H1 (cell line): ENCODE measurements at places on chromosomes 5 and 9. TPM values are rescaled to one million over a fixed set of nuclear protein-coding genes. Genes with fewer than 3 reads are reported as not detected.

The TESK1 gene
- 13.9 and 17.5 TPM in 2 replicates for total RNA-seq

The HRCT1 gene
- total RNA-seq, result not detected in 2 replicates

The INSL6 gene
- not detected in 2 replicates for total RNA-seq

The RNF208 gene
- total RNA-seq, result 7.7 and 8.9 TPM in 2 replicates

The LCN15 gene
- 0.47 and 0.61 TPM in 2 replicates for total RNA-seq

The SOX30 gene
- total RNA-seq, result not detected in 2 replicates

The GAPT gene
- not detected in 2 replicates for total RNA-seq

The EFNA5 gene
- total RNA-seq, result 17.6 and 21.8 TPM in 2 replicates

The TAS2R1 gene
- not detected in 2 replicates for total RNA-seq

The SLC6A7 gene
- total RNA-seq, result 0.07 TPM in 1 of 2 replicates, not detected in the other

The PAEP gene
- not detected in 2 replicates for total RNA-seq

The STPG3 gene
- total RNA-seq, result not detected in 2 replicates

The BASP1 gene
- total RNA-seq, result 95.2 and 97.7 TPM in 2 replicates

DNA sequence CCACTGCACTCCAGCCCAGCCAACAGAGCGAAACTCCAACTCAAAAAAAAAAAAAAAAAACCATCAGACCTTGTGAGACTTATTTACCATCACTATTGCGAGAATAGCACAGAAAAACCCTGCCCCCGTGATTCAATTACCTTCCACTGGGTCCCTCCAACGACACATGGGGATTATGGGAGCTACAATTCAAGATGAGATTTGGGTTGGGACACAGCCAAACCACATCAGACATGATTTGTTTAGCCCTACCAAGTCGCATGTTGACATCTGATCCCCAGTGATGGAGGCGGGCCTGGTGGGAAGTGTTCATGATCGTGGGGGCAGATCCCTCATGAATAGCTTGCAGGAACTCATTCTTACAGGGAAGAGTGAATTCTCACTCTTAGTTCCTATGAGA is 26.6 kb downstream of the MYO10 start:
- no peak for DNase-seq

- no peak for DNase-seq
Observed at GRCh38 chr9:76181781-76182180, 212.4 kb downstream of the RFK start.

DNA sequence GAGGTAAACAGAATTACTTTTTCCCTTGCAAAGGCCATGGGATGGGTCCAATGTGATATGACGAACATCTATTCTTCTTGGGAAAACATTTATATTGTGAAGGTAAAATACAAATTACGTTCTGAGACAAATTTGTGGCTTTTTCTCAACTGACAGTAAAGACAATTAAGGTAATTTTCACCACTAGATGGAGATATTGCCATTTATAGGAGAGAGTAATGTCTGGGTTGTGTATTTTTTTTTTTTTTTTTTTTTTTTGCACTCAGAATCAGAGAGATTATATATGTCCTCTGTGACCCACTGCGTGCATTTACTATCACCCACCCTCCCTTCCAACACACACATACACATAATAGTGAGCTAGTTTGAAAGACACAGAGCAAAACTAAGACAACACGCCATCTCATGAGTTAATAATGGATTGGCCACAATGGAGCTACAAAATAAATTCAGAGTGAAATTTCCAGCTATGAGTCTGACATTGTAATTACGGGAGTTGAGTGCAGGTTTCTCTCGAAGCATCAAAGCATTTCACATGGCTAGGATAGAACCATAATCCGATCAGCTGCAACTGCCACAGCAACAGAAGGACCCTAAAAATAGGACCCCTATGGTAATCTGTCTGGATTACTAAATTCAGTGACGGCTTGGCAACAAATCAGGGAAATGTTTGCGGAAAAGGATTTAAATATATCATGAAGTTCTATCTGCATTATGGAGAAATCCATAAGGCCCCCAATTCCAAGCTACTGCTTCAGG is 49.2 kb downstream of the ANXA1 start:
- DNase-seq, result no peak

DNA sequence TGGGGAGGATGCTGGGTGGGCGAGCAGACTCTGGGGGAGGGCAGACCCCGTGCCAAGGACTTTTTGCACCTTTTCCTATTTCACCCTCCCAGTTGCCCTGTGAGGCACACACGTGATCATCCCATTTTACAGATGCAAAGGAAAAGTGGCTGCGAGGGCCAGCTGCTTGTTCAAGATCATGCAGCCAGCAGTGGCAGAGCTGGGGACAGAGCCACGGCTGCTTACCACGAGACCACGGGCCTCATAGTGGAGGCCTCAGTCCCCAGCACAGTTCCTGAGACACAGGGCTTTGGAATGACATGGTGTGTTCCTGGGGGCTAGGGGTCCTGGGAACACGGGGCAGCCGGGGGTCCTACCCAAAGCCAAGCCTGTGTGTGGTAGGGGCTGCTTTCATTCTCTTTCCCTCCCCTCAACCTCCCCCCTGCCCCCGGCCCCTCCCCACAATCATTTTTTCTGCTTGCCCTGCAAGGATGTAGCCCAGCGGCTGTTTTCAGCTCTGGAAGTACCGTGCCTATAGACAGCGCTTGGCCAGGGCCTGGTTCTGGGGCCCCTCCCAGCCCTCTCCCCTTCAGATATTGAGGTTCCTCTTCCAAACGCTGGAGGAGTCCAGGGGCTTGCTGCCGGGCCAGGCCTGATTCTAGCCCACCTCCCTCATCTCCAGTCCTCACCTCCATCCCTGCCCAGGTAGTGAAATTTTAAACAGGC is 58.5 kb upstream of the IER5L start:
- DNase-seq, result no peak

GRCh38 chr5:119105971-119106370 is 35.1 kb downstream of the DMXL1 start:
- no peak for DNase-seq

- DNase-seq, result no peak
Observed at GRCh38 chr9:18474783-18475182, 830 bp downstream of the ADAMTSL1 start.

- no peak for DNase-seq
Observed at GRCh38 chr9:128732576-128732975, 8.6 kb upstream of the ZDHHC12 start.

DNA sequence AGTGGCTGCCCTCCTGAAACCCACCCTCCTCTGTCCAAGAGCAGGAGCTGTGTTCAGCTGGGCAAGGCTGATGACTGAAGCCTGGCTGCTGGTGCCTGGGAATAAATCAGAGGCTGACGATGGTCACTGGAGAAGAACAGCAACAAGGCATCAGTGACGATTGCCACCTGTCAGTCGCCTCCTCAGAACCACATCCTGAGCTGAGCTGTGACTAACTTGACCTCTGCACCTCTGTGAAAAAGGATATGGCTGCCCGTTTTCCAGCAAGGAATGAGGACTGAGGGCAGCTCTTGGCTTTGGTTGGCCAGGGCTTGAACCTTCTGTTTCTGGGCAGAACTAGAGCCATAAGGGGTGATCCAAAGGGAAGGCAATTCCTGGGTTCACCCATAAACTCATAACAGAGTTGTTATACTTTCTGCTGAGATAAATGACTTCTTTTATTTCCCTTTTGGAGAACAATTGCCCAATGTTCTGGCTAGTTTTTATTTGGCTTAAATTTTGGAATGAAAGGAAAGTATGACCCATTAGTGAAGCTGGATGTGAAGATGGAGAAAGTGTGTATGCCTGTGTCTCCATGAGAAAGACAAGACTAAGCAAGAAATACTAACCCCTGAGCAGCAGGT is 40.1 kb downstream of the TRIP13 start:
- no peak for DNase-seq

- no peak for DNase-seq
Observed at GRCh38 chr9:33350310-33350709, 52.1 kb downstream of the AQP7 start.

- DNase-seq, result no peak
Observed at GRCh38 chr5:98934546-98934945, 5.7 kb upstream of the CHD1 start.

- DNase-seq, result no peak
Observed at GRCh38 chr5:123530728-123531127, 18.8 kb downstream of the CSNK1G3 start.

- no peak for DNase-seq
Observed at GRCh38 chr5:139381837-139382761, 998 bp downstream of the SLC23A1 start.

- no peak for DNase-seq
Observed at GRCh38 chr5:146111409-146111808, 6.0 kb upstream of the PLAC8L1 start.

DNA sequence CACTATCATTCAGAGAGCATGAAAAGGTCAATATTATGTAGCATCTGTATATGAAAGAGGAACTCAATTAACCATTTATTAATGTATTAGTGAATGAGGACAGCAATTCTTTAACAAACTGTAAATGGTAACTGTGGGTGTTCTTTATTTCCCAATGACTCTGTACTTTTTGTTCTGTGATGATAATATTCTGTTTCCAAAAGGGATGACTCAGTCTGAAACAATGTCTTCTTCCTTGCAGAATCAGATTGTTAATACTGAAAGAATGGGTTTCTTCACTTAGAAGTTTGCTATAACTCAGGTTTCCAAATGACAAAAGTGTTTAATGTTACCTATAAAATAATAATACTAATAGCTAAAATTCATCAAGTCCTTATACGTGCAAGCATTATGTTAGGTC is 1518.7 kb upstream of the WWC1 start:
- DNase-seq, result no peak

DNA sequence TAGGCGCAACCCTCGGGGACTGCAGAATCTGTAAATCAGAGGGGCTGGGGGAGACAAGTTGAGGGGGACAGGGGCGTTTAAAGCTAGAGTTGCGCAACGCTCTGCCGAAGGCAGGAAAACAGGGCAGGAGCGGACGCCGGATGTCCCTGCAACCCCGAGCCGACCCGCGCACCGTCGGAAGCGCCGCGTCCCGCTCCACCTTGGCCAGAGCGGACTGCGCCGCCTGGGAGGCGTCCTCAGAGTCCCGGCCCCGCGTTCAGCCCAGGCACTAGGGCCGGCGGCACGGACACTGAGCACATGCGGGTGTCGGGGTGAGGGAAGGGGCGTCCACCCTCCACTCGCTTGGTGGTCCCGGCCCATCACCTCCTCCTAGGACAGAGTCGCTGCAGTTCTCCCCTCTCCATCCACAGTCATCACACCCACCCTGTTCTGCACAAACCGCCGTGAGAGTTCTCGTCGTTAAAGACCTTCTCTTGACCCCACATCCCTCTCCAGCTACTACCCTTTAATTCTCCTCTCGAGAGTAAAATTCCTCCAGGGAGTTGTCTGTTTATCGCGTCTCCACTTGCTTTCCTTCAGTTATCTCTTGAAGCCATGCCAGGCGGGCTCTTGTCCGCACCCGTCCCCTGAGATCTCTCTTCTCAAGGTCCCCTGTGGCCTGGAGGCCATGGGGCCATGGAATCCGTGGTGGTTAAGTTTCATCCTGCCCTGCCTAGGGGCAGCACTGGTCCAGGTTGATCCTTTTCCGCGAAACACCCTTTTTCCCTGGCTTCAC is 796 bp upstream of the PDLIM7 start:
- DNase-seq, result no peak

- DNase-seq, result no peak
Observed at GRCh38 chr9:87405677-87406542, 91.8 kb upstream of the DAPK1 start.

- no peak for DNase-seq
Observed at GRCh38 chr9:107389617-107390071, 99.9 kb downstream of the KLF4 start.

DNA sequence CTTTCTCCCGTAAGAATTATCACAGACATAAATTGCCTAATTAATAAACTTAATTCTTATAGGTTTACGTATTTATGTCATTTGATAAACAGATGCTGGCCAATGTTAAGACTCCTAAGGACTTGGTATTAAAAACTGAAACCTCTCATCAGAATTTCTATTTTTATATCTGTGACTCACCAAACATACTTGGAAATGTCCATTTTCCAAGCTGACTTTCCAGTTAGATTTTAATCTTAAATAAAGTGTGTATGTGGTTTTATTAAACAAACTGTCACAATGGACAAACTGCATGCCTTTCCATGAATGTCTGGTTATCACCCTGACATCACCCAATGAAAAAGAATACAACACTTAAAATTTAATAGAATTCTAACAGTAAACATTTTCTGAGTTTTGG is 12.6 kb upstream of the COL23A1 start:
- DNase-seq, result no peak

GRCh38 chr9:92494856-92495255 is 12.6 kb upstream of the ASPN start:
- DNase-seq, result no peak

- DNase-seq, result no peak
Observed at GRCh38 chr5:98906756-98907355, 22.0 kb downstream of the CHD1 start.

GRCh38 chr5:137735555-137736284 is at the start of gene KLHL3:
Gene KLHL3, minus strand, starts transcription at chr5:137736089. Its CDS starts 443 bp downstream, at chr5:137735646.
- peak; percentile 76 for DNase-seq

DNA sequence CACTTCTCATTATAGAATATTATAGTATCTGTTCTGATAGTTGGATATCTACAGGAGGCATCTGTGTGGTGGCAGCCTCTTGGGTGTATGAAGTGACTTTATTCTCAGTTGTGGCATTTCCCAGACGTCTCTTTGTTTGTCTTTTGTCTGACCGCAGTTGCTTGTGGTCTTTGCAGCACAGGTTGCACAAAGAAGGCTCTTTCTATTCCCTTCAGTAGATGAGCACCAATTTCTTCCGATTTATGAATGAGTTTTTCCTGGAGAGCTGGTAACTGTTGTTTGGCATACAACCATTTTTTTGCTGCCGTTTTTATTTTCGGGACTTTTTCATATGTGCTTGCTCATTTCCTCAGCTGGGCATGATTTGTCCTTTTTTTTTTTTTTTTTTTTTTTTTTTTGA is 56.4 kb upstream of the MYO10 start:
- DNase-seq, result no peak

GRCh38 chr5:15254607-15255006 is 245.4 kb upstream of the FBXL7 start:
- DNase-seq, result no peak

- DNase-seq, result no peak
Observed at GRCh38 chr9:106682420-106682819, 180.5 kb upstream of the ZNF462 start.

DNA sequence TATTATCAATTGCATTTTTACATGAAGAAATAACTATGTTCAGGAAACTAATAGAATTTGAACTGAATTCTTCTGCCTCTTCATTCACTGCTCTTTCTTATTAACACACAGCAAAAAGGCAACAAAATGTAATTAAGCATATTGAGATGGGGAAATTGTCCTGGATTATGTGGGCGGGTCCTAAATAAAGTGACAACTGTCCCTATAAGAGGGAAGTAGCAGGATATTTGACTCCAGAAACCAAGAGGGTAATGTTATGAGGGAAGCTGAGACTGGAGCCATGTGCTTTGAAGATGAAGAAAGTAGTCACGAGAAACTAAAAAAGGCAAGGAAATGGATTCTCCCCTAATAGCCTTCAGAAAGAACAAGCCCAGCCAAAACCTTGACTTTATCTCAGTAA is 311.2 kb upstream of the PIK3R1 start:
- no peak for DNase-seq

DNA sequence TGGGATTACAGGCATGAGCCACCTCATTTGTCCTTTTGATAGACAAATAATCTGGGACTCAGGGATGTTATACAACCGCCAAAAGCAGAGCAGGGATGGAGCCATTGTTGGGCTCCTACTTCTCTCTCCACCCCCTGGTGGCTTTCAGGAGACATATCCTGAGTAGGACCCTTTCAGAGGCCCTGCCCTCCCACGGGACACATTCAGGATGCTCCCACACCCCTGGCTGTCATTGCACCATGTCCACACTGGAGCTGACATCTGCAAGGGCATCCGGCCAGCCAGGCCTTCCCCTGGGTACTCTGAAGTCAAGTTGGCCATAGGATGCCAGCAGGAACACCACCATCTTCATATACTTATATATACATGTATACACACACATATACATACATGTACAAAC is 181.8 kb downstream of the SYK start:
- DNase-seq, result no peak
